ENCODE measurements at places on chromosomes 1 and 21. TPM values are rescaled to one million over a fixed set of nuclear protein-coding genes. Genes with fewer than 3 reads are reported as not detected.

DNA sequence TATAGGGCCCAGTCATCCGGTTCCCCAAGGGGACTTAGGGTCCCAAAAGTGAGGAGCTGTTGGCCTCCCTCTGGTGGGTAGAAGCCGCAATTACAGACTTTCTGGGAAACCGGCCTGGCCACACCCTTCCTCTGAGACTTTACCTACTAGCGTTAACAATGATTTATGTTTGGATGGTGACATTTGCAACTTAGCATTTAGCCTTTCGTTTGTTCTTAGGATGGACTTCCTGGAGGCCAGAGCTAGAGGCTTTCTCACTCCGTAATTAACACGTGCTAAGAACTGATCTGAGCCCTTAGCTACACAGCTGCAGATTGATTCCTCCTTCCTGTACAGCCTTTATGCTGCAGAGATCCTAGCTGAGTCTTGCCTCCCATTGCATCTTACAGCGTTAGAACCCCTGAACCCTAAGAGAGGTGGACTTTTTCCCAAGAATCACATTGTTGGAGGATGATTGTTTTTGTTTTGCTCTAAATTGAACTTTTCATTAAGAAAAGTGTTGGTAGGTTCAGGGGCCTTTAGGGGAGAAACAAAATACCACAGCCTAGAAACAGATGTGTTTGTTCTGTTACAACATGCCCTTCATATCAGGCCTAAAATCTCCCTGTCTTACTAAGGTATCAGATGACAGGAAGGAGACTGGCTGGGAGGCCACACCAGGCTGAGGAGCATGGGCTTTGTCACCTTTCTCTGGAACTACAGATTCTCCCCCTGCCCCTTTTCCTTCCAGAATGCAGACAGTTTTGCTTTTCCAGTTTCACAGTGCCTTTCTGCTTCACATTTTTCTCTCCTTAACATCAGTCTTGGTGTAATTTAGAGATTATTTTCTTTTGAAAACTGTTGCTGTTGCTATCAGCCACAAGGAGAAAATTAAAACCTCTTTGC, 1.9 kb downstream of the S100A11 start:
- H3K27ac ChIP-seq: no peak overlapping the region
- no peaks in the 10 kb centered on the region for H3K36me3 ChIP-seq
- no peak overlapping the region for H3K4me3 ChIP-seq
- H3K27me3 ChIP-seq: peaks cover 38% of the 10 kb centered on the region

GRCh38 chr1:156579472-156579871, at the start of gene TTC24:
TTC24 (plus strand) TSS chr1:156579723; CDS start chr1:156581365, 1,642 bp downstream.
- DNase-seq: no peak
- no peaks in the 10 kb centered on the region for H3K4me1 ChIP-seq
- no peak within 1 kb of the TSS for H3K4me3 ChIP-seq
- no peak within 1 kb of the TSS for H3K27ac ChIP-seq

- no peak for DNase-seq
- no peak overlapping the region for H3K4me3 ChIP-seq
- no peaks in the 10 kb centered on the region for H3K36me3 ChIP-seq
- no peaks in the 10 kb centered on the region for H3K27me3 ChIP-seq
Measured at GRCh38 chr1:80447526-80447925, 1353.2 kb upstream of the ADGRL2 start.

GRCh38 chr1:226436472-226436854, 28.6 kb upstream of the PARP1 start:
- no peak overlapping the region for H3K27ac ChIP-seq
- no peak overlapping the region for H3K4me3 ChIP-seq
- no peak for DNase-seq
- no peaks in the 10 kb centered on the region for H3K36me3 ChIP-seq
- no peaks in the 10 kb centered on the region for H3K27me3 ChIP-seq
- no peaks in the 10 kb centered on the region for H3K4me1 ChIP-seq

- H3K27ac ChIP-seq: no peak overlapping the region
- no peak for DNase-seq
- H3K36me3 ChIP-seq: no peaks in the 10 kb centered on the region
- H3K4me3 ChIP-seq: no peak overlapping the region
- no peaks in the 10 kb centered on the region for H3K4me1 ChIP-seq
Measured at GRCh38 chr1:71371581-71371980, 290.7 kb upstream of the ZRANB2 start.

DNA sequence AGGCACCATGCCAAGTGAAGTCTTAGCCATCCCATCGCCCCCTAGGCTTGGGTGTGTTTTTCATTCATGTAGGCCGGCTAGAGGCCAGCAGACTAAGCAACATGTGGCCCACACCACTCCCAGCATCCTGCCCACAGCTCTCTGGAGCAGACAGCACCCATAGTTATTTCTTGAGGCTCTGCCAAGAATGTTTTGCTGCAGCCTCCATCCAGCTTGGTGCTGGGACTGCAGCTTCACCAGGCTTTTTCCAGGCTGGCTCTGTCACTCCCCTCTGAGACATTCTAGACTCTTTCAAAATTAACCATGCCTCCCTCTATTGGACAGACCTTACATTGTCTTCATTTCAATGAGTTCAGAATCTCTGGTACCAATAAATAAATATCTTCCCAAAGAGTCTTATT, 104.2 kb downstream of the DUSP10 start:
- DNase-seq: no peak
- H3K4me1 ChIP-seq: no peaks in the 10 kb centered on the region
- H3K27ac ChIP-seq: no peak overlapping the region
- H3K27me3 ChIP-seq: no peaks in the 10 kb centered on the region

DNA sequence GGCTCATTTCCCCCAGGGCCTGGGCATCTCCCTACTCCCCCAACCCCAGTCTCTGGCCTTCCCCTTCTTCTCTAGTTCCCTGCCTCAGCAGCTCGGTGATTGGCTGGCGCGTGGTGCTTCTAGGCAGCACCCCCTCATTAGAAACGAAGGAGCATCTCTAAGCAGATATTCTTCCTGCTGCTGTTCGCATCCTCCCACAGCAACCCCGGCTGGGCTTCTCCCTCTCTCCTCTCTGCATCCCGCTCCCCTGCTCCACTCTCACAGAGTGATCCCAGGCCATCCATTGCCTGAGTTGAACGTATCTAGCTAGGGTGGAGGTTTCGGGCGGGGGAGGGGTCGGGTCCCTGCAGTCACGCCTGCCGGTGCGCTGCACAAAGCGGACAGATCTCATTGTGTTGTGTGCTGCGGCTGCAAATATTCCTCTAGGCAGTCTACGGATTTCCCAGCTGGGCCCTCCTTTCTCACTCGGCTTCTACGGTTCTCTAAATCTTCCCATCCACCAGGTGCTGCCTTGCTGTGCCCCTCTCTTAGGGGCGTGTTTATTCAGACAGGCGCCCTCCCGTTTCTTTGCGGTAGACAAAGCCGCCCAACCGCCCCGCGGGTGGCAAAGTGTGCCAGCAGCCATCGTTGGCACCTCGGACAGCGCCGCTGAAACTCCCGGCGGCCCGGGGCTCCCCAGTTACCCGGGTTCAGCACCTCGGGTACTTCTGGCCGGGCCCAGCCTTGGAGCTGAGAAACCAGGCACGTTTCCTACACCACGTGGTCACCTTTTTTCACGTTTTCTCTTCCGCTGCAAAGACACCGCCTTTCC, 2.2 kb downstream of the CACNA1E start:
- peak overlapping the region; percentile 54 for H3K4me3 ChIP-seq
- H3K27ac ChIP-seq: no peak overlapping the region
- peak; percentile 83 for DNase-seq
- H3K4me1 ChIP-seq: peaks cover 22% of the 10 kb centered on the region
- H3K27me3 ChIP-seq: peaks cover 93% of the 10 kb centered on the region

- no peak overlapping the region for H3K4me3 ChIP-seq
- no peak for DNase-seq
- peaks cover 3% of the 10 kb centered on the region for H3K4me1 ChIP-seq
- no peaks in the 10 kb centered on the region for H3K27me3 ChIP-seq
Measured at GRCh38 chr1:30976143-30976542, 67.6 kb upstream of the SDC3 start.

DNA sequence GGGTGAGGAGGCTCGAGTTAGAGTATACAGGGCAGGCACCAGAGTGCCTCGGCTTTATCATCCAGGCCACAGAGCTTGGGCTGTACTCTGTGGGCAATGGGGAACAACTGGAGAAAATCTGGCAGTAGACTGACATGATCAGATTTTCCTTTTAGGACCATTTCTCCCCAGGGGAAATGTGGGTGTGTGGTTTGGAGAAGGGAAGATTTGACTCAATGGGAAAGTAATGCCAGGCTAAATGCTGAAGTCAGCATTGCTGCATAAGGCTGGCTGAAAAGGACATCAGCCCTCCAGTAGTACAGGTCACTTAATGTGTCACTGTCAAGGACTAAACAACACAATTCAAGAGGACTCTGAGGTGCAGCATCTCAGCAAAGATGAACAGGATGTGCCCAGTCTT, 5.0 kb downstream of the FYB2 start:
- no peaks in the 10 kb centered on the region for H3K27me3 ChIP-seq
- no peak overlapping the region for H3K27ac ChIP-seq
- DNase-seq: no peak
- H3K36me3 ChIP-seq: no peaks in the 10 kb centered on the region
- H3K4me1 ChIP-seq: peaks cover 37% of the 10 kb centered on the region

GRCh38 chr1:159201642-159202041, 3.0 kb upstream of the ACKR1 start:
- H3K4me1 ChIP-seq: no peaks in the 10 kb centered on the region
- H3K36me3 ChIP-seq: no peaks in the 10 kb centered on the region
- H3K4me3 ChIP-seq: no peak overlapping the region
- H3K27me3 ChIP-seq: no peaks in the 10 kb centered on the region
- H3K27ac ChIP-seq: no peak overlapping the region

GRCh38 chr21:45405271-45405818, 380 bp downstream of the COL18A1 start:
- H3K27me3 ChIP-seq: peaks cover 25% of the 10 kb centered on the region
- no peak overlapping the region for H3K27ac ChIP-seq
- H3K4me1 ChIP-seq: peaks cover 37% of the 10 kb centered on the region
- DNase-seq: peak; percentile 57
- no peaks in the 10 kb centered on the region for H3K36me3 ChIP-seq
- H3K4me3 ChIP-seq: peak overlapping the region; percentile 73

DNA sequence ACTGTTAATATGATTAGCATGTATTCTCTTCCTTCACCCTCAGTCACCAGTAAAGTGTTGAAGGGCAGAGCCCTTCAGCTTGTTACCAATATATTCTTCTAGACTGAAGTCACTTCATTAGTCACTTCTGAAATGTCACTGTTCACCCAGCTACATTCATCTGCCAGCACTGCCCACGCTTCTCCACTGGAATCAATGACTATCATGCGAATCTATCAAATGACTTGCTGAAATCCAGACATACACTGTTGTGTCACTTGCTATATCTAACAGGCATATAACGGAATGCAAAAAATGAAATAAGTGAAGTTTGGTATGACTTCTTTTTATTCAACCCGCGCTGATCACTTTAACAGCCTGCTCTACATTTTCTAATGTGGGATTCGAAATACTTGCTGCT, 16.1 kb downstream of the FH start:
- no peaks in the 10 kb centered on the region for H3K4me1 ChIP-seq
- no peak for DNase-seq
- no peak overlapping the region for H3K27ac ChIP-seq
- peaks cover 11% of the 10 kb centered on the region for H3K36me3 ChIP-seq
- H3K27me3 ChIP-seq: no peaks in the 10 kb centered on the region

- no peaks in the 10 kb centered on the region for H3K27me3 ChIP-seq
- H3K27ac ChIP-seq: no peak overlapping the region
- no peaks in the 10 kb centered on the region for H3K4me1 ChIP-seq
- no peaks in the 10 kb centered on the region for H3K36me3 ChIP-seq
- no peak overlapping the region for H3K4me3 ChIP-seq
Measured at GRCh38 chr1:2784854-2785630, 16.5 kb downstream of the TTC34 start.

DNA sequence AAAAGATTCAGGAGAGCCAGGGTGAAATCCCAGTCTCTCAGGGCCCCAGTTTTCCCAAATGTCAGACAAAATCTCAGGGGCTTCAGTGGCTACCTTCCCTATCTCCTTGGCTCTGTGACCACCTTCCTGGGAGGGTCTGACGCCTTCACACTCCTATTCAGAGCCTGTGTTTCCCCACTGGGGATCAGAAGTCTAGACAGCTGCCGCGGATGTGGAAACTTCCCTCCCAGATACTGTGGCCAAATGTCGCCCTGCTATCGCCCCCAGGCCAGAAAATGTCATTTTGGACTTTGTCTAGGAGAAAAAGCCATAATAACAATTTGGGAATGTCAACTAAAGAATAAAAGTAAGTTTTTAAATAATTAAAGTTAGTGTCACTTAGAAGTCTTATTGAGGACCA, 15.9 kb downstream of the A3GALT2 start:
- no peak overlapping the region for H3K27ac ChIP-seq
- H3K27me3 ChIP-seq: peaks cover 23% of the 10 kb centered on the region
- no peak overlapping the region for H3K4me3 ChIP-seq
- DNase-seq: no peak
- no peaks in the 10 kb centered on the region for H3K36me3 ChIP-seq

DNA sequence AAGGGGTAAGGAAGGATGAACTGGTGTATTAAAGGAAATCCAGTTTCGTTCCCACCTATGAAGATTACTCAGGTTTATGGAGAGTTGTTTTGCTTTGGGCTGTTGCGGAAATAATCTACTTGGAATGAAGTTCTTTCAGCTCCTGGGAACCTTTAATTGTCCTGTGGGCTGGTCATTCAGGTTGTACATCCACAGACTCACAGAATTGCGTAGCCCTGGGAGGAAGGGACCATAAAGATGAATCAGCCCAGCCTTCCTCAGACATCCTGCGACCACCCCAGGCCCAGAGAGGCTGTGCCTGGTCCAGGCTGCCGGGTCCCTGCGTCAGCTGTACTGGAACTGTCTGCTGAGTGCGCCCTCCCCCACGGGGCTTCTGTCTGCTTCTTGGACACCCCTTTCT, 72.7 kb downstream of the GALNT2 start:
- H3K27ac ChIP-seq: no peak overlapping the region
- H3K36me3 ChIP-seq: no peaks in the 10 kb centered on the region
- H3K4me1 ChIP-seq: peaks cover 21% of the 10 kb centered on the region
- H3K27me3 ChIP-seq: no peaks in the 10 kb centered on the region
- no peak for DNase-seq

- H3K27me3 ChIP-seq: no peaks in the 10 kb centered on the region
- no peak overlapping the region for H3K27ac ChIP-seq
- peaks cover 5% of the 10 kb centered on the region for H3K36me3 ChIP-seq
- H3K4me1 ChIP-seq: no peaks in the 10 kb centered on the region
- no peak overlapping the region for H3K4me3 ChIP-seq
Measured at GRCh38 chr1:37890378-37891014, 31.1 kb upstream of the MTF1 start.

GRCh38 chr1:211024901-211025300, 109.0 kb downstream of the KCNH1 start:
- no peaks in the 10 kb centered on the region for H3K4me1 ChIP-seq
- H3K4me3 ChIP-seq: no peak overlapping the region
- no peak for DNase-seq
- H3K27me3 ChIP-seq: no peaks in the 10 kb centered on the region
- no peaks in the 10 kb centered on the region for H3K36me3 ChIP-seq
- no peak overlapping the region for H3K27ac ChIP-seq

DNA sequence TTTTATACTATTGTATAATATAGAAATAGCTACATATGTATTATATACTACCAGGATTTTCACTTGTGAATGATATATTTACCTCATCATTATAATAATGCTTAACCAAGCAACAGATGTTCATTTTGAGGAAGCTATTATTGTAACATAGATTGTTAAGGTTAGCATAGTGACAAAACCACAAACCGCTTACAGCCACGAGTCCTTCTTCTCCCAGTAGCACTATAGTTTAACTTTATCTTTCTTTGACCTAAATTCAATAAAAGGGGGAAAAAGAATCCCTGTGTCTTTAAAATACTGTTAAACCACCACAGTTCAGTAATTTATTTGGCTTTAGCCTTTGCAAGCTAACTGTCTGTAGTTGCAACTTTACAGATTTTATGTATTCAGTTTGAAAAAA, 1039.4 kb upstream of the B3GALT2 start:
- no peak for DNase-seq
- H3K27me3 ChIP-seq: no peaks in the 10 kb centered on the region
- no peaks in the 10 kb centered on the region for H3K4me1 ChIP-seq
- H3K27ac ChIP-seq: no peak overlapping the region

Gene PGD
- 265 TPM for total RNA-seq

Gene ANGPTL1
- total RNA-seq: not detected

Gene OR6K3
- not detected for total RNA-seq

Gene SLC44A3
- total RNA-seq: 1.7 TPM

Measured in neural progenitor cell (in vitro differentiated cells).